ENCODE measurements at places on chromosomes 4 and X. TPM values are rescaled to one million over a fixed set of nuclear protein-coding genes. Genes with fewer than 3 reads are reported as not detected.

DNA sequence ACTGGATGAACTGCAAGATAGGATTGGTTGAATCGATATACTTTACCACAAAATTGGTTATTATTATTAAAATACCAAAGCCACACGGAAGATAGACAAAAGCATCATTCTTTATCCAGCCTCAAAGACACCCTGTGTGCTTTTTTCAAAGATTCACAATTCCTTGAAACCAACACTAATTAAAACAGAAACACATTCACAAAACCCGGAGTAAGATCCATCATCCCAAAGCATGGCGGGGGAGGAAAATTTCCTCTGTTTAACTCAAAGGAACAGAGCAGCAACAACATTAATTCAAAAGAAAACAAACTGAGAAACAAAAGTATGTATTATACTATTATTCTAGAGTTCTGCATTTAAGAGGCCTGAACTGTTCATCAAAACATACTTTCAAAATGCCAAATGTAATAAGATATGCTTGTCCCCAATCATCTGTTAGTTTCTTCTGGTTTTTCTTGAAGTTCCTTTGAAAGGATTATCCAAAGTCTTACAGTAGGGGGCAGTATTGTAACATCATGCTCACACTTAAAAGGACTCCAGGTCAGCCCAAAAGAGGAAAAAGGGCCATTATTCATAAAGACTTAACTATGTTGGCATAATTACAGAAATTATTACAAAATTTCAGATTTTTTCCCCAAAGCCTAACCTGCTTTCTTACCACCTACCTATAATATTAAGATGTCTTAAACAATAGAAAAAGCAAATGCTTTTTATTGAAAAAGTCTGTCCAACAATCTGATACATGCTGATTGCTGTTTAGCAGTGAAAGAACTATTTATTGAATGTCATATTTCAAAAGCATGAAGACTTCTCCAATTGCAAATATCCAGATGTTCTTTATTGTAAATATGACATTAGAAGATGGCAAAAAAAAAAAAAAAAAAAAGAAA is 168.7 kb downstream of the SCFD2 start:
- DNase-seq: no peak

GRCh38 chr4:127012549-127012948 is 620.2 kb upstream of the INTU start:
- no peak for DNase-seq

GRCh38 chr4:2934077-2934812 is 29.0 kb downstream of the NOP14 start:
- peak; percentile 76 for DNase-seq

DNA sequence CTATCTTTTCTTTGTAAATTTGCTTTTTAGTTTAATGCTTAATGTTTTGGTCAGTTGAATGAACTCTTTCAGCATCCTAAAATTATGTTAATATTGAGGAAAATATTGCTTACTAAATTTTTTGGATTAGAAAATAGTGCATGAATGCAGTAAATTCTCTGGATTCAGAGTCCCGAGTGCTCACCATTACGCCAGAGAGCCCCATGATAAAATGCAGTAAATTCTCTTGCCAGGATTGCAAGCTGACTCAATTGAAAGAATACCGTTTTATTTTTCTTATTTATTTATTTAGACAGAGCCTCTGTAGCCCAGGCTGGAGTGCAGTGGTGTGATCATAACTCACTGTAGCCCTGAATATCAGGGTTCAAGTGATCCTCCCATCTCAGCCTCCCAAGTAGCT is 60.9 kb upstream of the ENPEP start:
- no peak for DNase-seq

Gene CRMP1
- 59.5 TPM for total RNA-seq

Measured in chondrocyte (in vitro differentiated cells).